ENCODE measurements at places on chromosomes 16 and 17. TPM values are rescaled to one million over a fixed set of nuclear protein-coding genes. Genes with fewer than 3 reads are reported as not detected.

The GAS2L2 gene
- not detected for total RNA-seq

The NUPR1 gene
- total RNA-seq: 4.9 TPM

The CD300H gene
- total RNA-seq: not detected

The ZNF319 gene
- 9.9 TPM for total RNA-seq

The CEP295NL gene
- total RNA-seq: 3.6 TPM

The CTF1 gene
- total RNA-seq: 1.5 TPM

The METTL2A gene
- total RNA-seq: 24.1 TPM

The KRTAP3-1 gene
- total RNA-seq: not detected

The CPHXL2 gene
- not detected for total RNA-seq

The NPIPB9 gene
- 1.7 TPM for total RNA-seq

The UBALD2 gene
- total RNA-seq: 75.2 TPM

The CACNG1 gene
- total RNA-seq: not detected

The MYH3 gene
- 0.78 TPM for total RNA-seq

The UMOD gene
- not detected for total RNA-seq

The CCL11 gene
- total RNA-seq: not detected

The MEIOB gene
- total RNA-seq: not detected

The KRTAP2-1 gene
- not detected for total RNA-seq

The PLA2G10 gene
- not detected for total RNA-seq

The KRT9 gene
- total RNA-seq: not detected
